ENCODE measurements at places on chromosomes 6 and 20.
A peak's percentile ranks its signal among the peaks of the same experiment; 100 is the strongest.

DNA sequence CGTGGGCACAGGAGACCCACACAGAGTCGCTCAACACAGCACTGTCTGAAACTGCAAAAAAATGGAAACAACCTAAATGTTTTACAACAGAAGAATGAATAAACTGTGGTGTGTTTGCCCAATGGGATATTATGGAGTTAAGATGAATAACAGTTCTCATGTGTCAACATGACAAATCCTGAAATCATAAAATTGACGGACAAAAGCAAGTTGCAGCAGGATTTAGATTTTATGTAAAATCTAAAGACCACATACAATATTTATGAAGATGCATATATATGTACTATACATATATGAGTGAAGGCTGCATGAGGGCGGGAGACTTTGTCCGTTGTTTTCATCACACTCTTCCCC is 79.7 kb downstream of the GRM4 start:
- no peak for DNase-seq

DNA sequence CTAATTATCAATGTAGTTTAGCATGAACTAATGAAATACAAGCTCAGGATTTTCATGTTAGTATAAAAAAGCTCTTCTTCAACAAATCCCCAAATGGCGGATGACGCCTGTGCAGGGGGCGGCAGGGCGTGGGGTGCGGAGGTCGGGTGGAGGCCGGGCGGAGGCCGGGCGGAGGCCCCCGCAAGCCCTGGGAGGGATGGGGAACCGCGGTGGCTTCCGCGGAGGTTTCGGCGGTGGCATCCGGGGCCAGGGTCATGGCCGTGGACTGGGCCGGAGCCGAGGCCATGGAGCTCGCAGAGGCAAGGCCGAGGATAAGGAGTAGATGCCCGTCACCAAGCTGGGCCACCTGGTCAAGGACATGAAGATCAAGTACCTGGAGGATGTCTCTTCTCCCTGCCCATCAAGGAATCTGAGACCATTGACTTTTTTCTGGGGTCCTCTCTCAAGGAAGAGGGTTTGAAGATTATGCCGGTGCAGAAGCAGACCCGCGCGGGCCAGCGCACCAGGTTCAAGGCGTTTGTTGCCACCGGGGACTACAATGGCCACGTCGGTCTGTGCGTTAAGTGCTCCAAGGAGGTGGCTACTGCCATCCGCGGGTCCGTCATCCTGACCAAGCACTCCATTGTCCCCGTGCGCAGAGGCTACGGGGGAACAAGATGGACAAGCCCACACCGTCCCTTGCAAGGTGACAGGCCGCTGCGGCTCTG is 10.4 kb upstream of the EIF2S2 start:
- no peak for DNase-seq

- no peak for DNase-seq
Measured at GRCh38 chr20:25173321-25173720, 22.2 kb upstream of the ENTPD6 start.

- no peak for DNase-seq
Measured at GRCh38 chr6:163522033-163522432, 107.5 kb downstream of the QKI start.

- no peak for DNase-seq
Measured at GRCh38 chr20:22586645-22587310, 2.4 kb upstream of the FOXA2 start.

- DNase-seq, result no peak
Measured at GRCh38 chr20:16434062-16434664, 139.1 kb downstream of the KIF16B start.

GRCh38 chr6:109103942-109104341 is 8.6 kb downstream of the CEP57L1 start:
- no peak for DNase-seq

DNA sequence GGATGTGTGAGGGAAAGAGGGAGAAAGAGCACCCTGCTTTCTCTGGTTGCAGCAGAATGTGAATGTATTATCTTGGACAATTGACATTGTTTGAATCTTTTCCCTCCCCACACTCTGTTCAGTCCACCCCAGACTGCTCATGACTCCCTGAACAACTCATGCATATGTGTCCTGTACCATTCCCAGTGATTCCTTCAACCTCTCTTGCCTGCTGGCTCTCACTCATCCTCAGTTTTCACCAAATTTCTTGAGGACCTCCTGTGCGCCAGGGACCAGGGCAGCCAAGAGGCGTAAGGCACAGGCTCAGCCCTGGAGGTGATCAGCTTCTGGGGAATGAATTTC is 5.4 kb downstream of the NOX3 start:
- DNase-seq, result no peak

GRCh38 chr6:37705239-37706051 is 7.8 kb upstream of the MDGA1 start:
- peak; percentile 61 for DNase-seq

DNA sequence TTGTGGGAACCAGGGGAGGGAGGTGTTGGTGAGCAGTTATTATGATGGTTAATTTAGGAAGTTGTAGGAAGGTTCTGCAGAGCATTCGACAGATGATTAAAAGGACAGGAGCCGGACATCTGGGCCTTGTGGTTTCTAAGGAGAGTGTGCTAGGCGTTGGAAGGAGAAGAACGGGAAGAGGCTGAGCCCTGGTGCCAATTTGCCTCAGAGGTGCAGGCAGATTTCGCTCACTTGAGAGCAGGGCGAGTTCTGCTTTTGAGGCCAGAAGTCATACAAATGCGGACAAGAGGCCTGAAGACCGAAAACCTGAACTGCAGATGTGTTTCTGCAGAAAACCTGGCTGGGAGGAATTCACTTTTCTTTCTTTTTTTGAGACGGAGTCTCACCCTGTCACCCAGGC is 30.5 kb upstream of the RPS6KA2 start:
- no peak for DNase-seq

- DNase-seq, result no peak
Measured at GRCh38 chr20:38590676-38591473, 9.9 kb downstream of the ADIG start.

DNA sequence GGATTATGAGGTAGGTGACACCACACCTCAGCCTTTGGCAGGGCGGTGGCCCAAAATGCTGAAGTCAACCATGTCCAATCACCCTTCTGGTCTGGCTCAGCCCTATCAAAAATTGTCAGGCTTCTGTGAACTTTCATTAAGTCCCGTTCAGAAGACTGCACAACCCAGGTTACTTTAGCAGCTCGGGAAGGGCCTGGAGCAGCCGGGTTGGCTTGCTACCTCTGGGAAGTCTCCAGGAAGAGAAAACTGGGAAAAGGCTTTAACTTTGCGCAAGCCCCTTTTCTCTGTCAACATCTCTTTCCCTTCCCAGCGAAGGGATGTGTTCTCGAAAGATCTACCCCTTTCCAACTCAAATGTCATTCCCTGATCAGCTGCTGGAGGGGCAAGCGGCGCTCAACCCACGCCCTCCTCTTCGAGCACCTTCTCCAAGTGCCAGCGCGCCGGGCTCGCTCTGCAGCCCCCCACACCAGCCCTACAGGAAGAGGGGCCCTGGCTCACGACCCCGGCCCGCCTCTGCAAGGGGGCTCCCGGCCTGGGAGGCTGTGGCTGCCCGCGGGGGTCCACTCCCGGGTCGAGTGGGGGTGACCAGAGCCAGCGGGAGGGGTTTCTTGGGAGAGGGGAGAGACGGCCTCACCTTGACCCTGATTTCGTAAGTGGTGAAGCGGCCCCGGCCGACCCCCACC is 573 bp downstream of the SNX3 start:
- peak; percentile 3 for DNase-seq

- DNase-seq, result no peak
Measured at GRCh38 chr6:142797159-142797558, 147.8 kb downstream of the HIVEP2 start.

- no peak for DNase-seq
Measured at GRCh38 chr20:50704971-50705370, 13.6 kb upstream of the RIPOR3 start.

All from effector CD8-positive, alpha-beta T cell (primary cell).